Memory B cell (primary cell): ENCODE measurements at places on chromosomes 6 and 20.

GRCh38 chr6:129619579-129620233, 90.3 kb downstream of the ARHGAP18 start:
- DNase-seq, result no peak

GRCh38 chr20:59159091-59159490, 4.5 kb upstream of the ZNF831 start:
- no peak for DNase-seq

DNA sequence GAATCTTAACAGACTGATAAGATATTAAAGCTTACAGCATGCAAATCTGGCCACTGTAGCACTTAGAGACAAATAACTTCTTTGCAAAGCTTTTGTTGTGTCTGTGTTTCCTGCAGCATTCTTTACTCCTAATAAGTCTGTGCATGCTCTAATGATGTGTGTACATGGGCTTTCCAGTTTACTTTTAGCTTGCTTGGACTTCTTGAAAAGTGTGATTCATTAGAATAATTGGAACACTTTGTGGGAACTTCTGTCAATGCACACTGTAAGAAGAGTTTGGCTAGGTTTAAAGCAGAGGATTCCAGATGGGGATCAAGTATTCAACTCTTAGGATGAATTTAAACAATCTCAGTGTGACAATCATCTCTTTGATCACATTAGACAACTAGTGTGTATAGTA, 22.1 kb upstream of the TINAG start:
- DNase-seq, result no peak

DNA sequence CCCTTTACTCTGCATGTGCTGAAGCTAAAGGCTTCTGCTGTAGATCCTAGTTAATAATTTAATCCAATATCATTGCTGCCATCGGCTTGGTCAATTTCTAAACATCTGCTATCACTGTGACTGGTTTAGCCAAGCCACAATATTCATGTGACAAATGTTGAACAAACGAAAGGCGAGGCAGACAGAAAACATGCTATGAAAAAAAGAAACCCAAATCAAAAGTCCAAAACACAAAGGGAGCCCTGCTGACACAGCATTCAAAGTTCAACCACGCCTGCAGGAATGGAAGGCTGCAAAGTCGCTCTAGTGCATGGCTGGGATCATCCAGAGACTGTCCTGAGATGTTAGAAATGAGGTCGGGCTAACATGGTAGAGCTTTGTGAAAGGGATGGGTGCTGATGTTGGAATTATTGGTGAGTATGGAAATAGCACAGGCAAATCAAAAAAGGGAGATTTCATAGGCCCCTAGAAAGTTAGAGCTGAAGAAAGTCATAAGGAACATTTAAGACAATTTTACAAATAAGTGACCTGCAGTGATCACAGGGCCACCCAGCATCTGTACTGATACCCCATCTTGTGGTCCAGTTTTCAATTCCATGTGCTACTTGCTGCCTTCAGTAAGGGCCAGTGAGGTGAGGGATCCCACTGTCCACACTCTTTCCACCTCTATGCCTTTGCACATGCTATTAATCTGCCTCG, 8.8 kb upstream of the NHSL1 start:
- DNase-seq, result no peak
